CMK (cell line): ENCODE measurements at places on chromosomes 7 and 10.
A peak's percentile ranks its signal among the peaks of the same experiment; 100 is the strongest.

- no peak for DNase-seq
Observed at GRCh38 chr10:17009212-17009700, 120.4 kb downstream of the CUBN start.

GRCh38 chr7:158368449-158368848 is 219.2 kb downstream of the PTPRN2 start:
- DNase-seq, result no peak

GRCh38 chr10:117365612-117366011 is 9.6 kb downstream of the PDZD8 start:
- no peak for DNase-seq

DNA sequence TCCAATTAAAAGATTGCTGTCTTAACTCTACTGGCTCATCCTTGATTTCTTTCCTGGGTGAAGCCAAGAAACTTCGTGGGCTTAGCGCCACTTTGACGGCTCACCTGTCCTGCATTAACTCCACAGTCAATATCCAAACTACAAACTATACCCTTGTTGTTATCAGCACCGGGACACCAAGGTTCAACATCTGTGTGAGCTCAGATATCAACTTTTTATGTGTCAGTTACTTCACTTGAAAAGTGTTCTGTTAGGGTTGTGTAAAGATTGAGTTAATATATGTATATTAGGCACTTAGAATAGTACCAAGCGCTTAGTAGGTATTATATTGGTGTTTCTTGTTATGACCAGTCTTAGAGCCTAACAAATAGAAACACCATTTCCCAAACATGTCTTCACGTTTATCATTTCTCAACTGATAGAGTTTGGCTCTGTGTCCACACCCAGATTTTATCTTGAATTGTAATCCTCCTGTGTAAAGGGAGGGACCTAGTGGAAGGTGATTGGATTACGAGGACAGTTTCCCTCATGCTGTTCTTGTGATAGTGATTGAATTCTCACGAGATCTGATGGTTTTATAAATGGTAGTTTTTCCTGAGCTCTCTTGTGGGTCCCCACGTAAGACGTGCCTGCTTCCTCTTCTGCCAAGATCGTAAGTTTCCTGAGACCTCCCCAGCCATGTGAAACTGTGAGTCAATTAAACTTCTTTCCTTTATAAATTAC is 19.0 kb upstream of the ST8SIA6 start:
- DNase-seq, result no peak

DNA sequence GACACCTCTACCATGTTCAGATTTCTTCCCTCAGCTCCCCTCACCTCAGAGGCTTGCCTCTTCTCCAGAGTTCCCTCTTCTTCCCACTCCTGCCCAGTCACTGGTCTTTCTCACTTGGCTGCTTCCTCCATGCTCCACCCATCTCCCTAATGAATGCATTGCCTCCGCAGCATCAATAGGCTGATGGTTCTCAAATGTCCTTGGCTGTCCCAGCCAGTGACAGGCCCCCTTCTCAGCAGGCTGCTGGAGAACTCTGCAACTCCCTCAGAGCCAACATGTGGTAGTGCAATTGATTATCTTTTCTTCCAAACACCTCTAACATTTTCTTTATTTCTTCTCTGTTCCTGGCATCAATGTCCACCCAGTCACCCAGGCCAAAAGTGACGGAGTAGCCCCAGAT is 218.2 kb downstream of the RELN start:
- DNase-seq, result no peak

- DNase-seq, result no peak
Observed at GRCh38 chr10:25682203-25682851, 251.7 kb upstream of the MYO3A start.

- no peak for DNase-seq
Observed at GRCh38 chr7:92588561-92588960, 1.6 kb downstream of the FAM133B start.

DNA sequence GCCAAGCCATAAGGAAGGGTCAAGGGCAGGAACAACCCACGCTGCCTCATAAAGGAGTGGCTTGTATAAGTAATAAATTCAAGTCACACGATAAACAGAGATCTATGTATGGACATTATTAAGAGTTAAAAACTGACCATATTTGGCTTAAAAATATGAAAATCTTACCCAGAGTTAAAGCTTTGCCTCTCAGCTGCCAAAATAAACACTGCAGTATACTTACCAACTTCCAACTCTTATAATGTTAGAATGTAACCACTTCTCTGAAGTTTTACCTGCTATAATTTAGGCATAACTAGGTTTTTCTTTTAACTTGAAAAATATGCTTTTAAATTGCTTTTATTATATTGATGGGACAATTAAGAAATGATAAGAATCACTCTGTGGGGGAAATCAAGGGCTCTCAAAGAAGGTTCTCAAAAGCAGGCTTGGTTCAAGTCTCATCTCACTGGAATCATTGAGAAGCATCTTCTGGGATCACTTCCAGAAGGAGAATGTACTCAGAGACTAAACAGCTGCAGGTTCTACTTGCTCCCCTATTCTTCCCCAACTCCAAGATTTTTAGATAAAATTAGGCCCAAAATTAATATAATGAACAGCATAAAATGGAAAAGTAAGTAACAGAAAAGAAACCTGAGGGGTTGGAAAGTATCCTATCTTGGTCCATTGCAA is 16.1 kb upstream of the CAV2 start:
- no peak for DNase-seq

GRCh38 chr10:129853562-129853903 is 110.5 kb downstream of the EBF3 start:
- no peak for DNase-seq

- no peak for DNase-seq
Observed at GRCh38 chr7:136664537-136664936, 203.9 kb upstream of the CHRM2 start.

- no peak for DNase-seq
Observed at GRCh38 chr7:33137103-33137502, 7.7 kb downstream of the BBS9 start.

GRCh38 chr7:27693794-27694193 is 31.1 kb upstream of the HIBADH start:
- no peak for DNase-seq

- no peak for DNase-seq
Observed at GRCh38 chr7:128681794-128682537, 9.9 kb downstream of the GARIN1A start.

DNA sequence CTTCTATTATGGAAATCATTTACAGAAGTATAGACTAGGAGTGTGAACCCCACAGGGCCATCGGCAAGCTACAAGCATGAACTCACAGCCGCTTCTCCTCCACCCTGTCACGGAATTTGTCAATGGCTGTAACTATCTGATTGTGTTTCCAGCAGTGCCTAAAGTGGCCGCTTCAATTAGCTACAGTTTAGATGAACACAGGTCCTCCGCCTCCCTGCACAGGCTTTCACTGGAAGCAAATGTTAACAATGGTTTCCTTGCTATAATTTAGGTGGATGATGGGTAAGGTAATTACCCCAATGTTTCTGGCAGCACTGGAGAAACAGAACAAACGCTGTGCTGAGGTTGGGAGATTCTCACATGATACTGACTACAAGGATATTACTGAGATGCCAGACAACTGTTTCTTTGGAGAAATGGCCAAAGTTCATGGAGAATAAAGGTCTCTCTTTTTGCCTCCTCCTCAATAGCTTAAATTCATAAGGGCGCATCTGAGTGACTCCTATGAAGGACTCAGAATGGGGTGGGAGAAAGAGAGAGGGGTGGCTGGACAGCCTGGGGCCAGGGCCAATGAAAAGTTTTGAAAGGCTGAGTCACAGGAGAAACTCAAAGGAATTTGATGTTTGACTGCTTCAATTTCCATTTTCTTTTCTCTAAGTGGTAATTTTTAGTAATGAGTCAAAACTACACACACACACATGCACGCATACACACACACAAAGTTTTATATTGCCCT is 78.9 kb downstream of the SVIL start:
- DNase-seq, result no peak

DNA sequence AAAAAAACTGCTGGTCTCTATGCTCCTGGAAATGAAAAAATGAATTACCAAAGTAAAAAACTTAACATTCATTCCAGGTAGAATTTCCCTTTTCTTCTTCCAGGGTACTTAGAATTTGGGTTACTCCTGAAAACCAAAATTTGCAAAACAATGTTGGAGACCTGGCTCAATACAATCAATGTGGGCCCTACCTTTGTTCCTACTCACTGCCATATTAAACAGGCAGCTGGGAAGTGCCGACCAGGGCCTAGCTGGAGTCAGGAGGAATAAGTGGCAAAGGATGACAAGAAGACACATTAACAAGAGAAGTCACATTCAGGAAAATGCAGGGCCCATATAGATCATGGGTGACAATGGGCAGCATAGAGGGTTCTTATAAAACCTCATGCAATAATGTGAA is 6.4 kb upstream of the AGK start:
- DNase-seq, result no peak

GRCh38 chr10:72334825-72335393 is 19.8 kb downstream of the DNAJB12 start:
- peak; percentile 83 for DNase-seq

DNA sequence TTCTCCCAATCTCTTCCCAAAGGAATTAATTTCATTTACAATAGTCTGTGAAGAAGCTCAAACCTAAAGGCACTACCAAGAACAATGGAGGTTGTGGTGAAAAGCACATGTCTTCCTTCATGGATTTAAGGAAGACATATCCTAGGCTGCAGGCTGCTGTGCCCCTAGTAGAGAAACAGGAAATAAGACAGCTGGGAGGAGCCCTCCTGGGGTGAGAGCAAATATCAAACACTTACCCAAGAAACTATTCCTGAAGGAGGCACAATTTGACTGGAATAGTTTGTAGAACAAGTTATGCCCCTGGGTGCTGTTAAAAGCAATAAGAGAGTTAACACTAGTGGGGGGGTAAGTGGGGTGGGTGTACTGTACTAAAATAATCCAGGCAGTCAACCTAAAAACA is 30.1 kb downstream of the PDZD8 start:
- no peak for DNase-seq

GRCh38 chr10:116049974-116050304 is 223.1 kb downstream of the GFRA1 start:
- DNase-seq, result no peak

GRCh38 chr7:100418930-100419659 is 9.4 kb downstream of the ZCWPW1 start:
- no peak for DNase-seq

DNA sequence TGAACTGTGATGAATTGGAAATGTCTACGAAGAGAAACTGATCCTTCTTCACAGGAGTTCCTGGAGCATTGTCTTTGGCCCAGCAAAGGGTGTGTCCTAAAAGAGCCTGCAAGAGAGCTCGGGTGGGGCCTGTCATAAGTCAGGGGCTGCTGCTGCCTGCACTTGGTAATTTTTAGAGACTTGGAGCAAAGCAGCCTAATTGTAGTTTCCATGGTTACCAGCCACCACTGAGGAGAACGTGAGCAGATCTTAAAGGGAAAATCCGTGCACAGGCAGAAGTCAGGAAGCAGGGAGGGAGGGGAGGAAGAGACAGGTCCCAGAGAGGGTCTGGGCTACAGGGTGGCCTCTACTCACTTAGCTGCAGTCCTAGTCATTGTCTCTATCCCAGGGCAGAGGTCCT is 463.6 kb downstream of the PLXNA4 start:
- no peak for DNase-seq

DNA sequence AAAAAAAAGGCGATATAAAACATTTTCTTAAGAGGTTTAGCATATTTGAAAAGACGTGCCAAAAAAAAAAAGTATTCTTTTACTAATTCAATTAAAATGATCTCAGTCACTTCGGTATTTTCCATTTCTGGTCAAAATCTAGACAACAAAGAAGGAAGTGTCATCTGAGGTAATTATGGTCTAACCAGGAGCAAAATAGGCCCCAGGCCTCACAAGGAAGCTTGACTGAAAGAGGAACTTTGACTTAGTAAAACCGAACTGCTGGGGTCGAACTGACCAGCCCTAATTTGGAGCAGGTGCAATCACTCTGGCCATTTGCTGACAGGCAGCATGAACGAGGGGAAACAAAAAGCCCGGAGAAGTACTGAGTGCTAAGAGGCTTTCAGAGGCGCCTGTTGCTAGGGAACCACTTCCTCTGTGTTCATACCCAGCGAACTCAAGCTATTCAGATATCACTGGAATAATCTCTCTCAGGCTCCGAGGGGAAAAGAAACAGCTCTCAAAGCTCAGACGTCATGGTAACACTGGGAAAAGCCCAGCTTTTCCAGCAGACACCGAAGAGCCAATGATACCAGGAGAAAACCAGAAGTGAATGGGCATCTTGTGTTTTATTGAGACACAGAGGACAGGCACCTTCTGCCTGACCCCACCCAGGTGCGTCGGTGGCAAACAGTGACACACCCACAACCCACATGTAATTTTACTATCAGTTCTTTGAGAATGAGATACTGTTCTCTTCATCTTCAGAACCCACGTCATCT is 126.5 kb downstream of the FAM107B start:
- peak; percentile 9 for DNase-seq

GRCh38 chr7:105065104-105065503 is 51.1 kb downstream of the KMT2E start:
- no peak for DNase-seq

DNA sequence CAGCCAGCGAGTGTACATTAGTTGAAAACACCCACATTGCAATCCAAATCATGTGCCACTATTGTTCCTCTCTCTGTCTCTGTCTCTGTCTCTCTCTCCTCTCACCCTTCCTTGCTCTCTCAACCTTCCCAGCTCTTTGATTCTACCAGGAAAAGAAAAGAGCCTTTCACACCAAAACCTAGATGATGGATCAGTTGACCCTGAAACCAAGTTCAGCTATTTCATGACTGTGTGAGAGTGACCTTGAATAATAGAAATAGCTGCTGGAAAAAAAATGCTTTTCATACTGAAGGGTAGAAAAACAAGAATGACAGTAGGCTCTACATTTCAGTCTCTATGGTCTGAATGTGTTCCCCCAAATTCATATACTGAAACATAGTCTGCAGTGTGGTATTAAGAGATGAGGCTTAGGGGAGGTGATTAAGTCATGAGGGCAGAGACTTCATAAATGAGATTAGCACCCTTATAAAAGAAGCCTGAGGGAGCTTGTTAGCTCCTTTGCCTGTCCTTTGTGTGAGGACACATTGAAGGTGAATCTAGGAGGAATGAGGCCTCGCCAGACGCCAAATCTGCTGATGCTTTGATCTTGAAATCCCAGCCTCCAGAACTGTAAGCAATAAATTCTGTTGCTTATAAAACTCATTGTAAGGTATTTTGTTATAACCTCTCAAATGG is 65.2 kb downstream of the LYZL1 start:
- DNase-seq, result no peak

GRCh38 chr10:87750817-87751216 is 67.2 kb downstream of the ATAD1 start:
- DNase-seq, result no peak

GRCh38 chr7:96052860-96053470 is 268.9 kb downstream of the SLC25A13 start:
- DNase-seq, result no peak

DNA sequence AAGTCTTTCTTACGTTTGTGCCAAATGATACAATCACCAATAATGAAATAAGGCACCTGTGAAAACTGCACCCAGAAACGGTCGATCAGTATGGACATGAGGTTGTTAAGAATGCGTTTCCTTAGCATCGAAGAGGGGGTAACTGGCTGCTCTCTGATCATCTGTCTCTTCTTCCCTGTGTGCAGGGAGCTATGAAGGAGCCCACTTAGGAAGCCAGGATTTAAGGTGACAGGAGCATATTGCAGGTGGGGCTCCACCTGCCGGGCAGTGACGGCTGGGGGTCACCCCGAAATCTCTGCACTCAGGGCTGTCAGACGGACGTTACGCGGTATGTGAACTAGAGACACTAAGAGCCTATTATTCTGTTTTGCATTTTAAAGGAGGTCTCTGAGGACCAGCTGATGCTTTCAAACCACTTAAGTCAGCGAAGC is 64.5 kb downstream of the CARD11 start:
- no peak for DNase-seq

- no peak for DNase-seq
Observed at GRCh38 chr10:132571650-132572544, 34.3 kb downstream of the INPP5A start.

- no peak for DNase-seq
Observed at GRCh38 chr7:52917982-52918578, 117.4 kb upstream of the POM121L12 start.
